ENCODE measurements at places on chromosomes 2 and 18.

GRCh38 chr2:177646241-177646640 is 253.7 kb downstream of the AGPS start:
- no peak for DNase-seq

DNA sequence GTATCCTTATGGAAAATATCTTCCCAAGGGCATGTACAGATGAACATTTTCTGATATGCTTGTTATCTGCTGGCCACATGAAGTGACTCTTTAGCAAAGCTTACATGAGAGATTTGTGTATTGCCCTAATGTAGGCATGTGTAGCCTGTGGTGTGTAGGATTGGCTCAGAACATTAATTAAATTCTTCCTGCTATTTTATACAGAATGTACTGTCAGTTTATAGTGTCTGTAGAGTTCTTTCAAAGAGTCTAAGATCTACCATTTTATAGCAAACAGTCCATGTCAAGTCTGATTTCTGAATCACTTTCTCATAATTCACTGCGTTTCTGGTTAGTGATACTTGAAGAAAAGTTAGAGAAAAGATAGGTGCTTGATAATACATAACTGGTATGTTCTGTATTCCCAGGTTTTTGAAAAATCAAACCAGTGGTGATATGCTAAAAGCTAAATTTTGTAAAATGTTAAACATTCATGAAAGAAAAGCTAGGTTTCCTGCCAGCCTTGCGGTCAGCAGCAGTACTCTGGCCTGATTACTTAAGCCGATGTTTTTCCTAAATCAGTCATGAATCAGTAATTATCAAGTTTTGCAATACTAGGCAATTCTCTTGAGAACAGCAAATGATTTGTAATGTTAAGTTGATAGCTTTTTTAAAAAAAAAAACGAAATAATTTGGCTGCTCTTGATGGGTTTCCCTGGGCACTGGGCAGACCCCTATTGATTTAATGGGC is 30.9 kb upstream of the EFEMP1 start:
- no peak for DNase-seq

DNA sequence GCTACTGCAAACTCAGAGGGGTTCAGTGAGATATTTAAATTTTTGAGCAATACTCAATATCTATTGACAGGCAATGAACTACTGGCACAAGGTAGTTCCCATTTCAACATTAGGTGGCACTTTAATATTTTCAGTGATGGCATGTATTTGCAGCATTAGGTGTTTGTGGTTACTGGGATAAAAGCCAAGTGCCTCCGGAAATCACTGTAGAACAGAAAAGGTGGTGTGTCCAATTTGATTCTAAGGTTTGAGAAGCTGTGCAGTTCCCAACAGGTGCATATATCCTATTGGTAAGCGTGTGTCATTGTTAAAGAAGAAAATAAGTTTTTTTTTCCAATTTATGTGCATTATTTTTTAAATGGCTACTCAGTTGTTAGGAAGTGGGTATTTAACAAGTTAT is 41.3 kb downstream of the NABP1 start:
- no peak for DNase-seq

- no peak for DNase-seq
Observed at GRCh38 chr2:71897137-71897480, 250.6 kb downstream of the CYP26B1 start.

- DNase-seq: no peak
Observed at GRCh38 chr2:234427081-234428061, 69.5 kb downstream of the ARL4C start.

- DNase-seq: no peak
Observed at GRCh38 chr18:13380691-13381070, 162.1 kb downstream of the LDLRAD4 start.
